ENCODE measurements at places on chromosomes 5 and 9.

GRCh38 chr9:79759460-79759859 is 187.7 kb downstream of the TLE4 start:
- no peak for DNase-seq

- DNase-seq = no peak
Observed at GRCh38 chr9:132041798-132042197, 37.9 kb downstream of the MED27 start.

DNA sequence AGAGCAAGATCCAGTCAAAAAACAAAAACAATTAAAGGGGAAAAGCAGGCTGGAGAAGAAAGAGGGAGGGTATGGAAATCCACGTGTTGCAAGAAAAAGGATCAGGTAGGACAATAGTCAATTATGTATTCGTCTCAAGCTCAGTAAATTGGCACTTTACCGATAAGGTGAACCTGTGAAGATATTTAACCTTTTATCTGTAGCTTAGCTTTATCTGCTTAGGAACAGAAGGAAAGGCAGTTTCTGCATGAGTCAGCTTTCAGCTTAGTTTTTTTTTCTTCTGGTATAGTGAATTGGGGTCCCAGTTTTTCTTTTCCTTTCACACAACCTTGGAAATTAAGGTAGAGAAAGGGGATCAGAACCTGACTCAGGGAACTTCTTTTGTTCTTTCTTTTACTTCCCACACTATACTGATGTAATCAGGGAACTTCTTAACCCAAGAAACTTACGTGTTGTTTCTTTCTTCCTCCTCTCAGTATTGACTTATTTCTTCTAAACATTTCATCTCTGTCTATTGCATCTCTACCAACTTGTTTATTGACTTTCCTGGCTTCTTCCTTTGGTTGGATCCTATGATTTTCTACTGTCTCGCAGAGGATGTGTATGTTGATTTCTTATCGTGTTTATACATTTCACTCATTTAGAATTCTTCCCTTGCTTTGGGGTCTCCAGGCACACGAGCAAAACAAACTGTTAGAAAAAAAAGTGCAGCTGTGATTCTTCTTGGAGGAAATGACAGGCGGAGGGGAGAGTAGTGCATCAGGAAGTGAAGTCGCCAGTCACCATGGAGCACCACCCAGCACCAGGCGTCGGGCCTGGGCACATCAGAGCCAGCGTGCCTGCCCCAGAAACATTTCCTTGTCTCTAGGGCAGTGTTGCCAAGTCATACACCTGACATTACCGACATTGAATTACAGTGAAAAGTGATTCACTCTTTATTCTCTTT is 123.0 kb upstream of the LHFPL2 start:
- no peak for DNase-seq

GRCh38 chr9:6067426-6067825 is 52.0 kb upstream of the RANBP6 start:
- DNase-seq = no peak

DNA sequence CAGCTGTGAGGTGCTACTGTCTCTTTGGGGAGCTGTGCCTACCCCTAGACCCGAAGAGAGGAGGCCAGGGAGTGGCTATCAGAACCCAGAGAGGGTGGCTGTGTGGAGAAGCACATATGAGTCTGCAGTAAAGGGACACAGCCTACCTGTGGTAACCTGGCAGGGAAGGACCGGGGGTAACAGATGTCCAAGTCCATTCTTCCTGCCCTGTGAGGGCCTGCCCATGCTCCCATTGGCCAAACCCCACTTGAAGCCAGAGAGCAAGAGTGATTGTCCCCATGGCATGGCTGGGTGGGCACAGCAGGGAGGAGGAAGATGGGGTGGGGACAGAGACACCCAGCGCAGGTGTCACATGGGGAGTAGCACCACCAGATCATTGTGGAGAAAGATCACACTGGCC is 39.3 kb downstream of the BOD1 start:
- DNase-seq = no peak

GRCh38 chr9:108272349-108272899 is 583.4 kb downstream of the ACTL7B start:
- no peak for DNase-seq

Measured in activated T-helper 1 cell treated with anti-CD3 and anti-CD28 coated beads, Interleukin-2, amount 50 U/mL, for 16 hours (primary cell).